ENCODE measurements at places on chromosomes 5 and 9.

DNA sequence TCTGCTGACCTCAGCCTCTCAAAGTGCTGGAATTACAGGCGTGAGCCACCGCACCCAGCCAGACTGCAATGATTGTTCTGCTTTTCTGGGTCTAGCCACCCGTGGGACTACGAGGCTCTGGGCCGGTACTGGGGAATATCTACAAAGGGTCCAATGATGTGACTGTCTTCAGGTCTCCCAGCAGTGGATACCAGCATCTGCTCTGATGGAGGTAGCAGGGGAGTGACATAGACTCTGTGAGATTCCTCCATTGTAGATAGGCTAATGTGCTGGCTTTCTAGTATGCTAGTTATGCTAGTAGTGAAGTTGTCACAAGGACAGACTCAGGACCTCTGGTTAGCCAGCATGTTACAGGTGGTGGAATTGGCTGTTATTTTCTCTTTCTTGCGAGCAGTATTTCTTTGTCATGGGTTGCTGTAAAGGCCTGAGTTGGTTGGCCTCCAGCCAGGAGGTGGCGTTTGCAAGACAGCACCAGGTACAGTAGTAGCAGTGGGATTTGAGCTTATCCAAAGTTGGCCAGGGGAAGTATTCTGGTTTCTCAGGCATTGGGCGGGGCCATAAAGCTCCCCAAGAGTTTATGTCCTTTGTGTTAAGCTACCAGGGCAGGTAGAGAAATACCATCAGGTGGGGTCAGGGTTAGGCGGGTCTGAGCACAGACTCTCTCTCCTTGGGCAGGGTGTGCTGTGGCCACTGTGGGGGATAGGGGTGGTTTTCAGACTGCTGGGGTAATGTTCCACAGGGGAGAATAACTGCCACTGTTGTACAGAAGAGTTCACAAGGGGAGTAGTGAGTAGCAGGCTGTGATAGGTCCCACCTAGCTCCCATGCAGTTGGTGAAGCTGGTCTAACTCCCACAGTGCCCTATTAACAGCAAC, 105.2 kb downstream of the SGCD start:
- DNase-seq = no peak

DNA sequence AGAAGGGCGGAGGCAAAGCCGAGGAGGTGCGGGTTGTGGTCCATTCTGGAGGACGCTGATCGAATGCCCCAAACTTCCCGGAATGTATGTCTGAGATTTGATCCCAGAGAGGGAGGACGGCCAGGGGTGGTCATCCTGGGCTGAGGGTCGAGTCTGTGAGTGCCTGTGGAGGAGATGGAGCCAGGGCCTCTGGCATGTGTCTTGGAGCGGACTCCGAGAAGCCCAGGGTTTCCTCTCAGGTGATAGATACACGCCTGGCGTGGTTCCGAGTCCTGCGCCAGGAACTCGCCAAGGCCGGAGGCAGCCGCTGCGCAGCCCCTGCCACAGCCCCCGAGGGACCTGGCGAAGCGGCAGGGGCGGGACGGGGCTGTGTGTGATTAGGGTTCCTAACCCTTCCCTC, 363 bp downstream of the ZNF454 start:
- DNase-seq = peak; percentile 6

DNA sequence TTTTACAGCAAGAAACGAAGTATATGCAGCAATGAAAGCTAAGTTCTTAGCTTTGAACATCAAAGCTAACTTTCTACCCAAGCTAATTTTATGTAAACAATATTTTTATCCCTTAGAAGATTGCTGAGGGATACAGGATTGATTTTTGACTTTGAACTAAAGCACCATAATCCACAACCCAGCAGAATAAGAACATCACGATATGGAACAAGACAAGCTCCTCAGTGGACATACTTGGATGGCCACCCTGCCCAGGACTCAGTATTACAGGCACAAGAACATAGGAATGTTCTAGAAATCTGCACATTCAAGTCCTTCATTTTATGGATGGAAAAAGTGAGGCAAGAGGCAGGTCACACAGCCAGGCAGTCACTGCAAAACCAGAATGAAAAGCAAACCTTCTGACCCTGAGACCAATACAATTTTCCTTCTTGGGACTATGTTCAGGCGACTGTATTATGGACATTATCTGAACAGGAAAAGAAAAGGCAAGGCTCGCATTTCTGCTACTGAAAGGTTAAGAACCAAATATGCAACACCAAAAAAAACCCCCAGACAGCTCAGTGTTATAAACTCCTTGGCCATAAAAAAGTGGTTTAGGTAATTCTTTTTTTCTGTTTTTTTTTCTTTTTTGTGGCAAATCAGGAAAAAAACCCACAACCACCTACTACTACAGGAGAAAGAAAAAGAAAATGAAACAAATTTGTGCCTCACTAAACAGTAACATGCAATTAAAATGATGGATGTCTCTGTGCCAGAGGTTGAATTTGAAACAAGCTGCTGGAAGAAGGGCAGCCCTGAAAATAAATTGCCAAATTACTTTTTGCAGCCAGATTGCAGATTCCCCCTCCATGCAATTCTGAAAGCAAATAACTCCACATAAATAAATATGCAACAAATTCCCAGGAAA, 25.4 kb downstream of the EPB41L4B start:
- DNase-seq = no peak

DNA sequence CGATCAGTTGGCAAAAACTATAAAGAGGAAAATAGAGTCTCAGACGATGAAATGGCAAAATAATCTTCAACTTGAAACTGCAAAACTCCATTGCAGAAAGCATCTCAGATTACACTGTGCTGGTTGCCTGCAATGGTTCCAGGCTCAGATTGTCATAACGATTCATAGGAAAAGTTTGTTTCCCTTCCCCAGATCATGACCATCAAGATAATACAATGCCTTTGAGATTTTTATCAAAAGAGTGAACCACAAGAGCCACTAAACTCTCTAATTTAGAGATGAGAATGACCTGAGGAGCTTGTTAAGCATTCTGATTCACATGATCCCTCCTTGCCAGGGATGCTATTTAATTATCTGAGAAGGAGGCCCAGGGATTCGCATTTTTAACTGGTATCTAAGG, 52.6 kb upstream of the ITGA1 start:
- no peak for DNase-seq

- no peak for DNase-seq
These were observed 49.5 kb upstream of the MAP1B start for GRCh38 chr5:72057816-72058215.

GRCh38 chr9:132164604-132165362, 2.9 kb downstream of the NTNG2 start:
- no peak for DNase-seq

GRCh38 chr5:113450462-113450861, 15.7 kb upstream of the TSSK1B start:
- DNase-seq = peak; percentile 5

DNA sequence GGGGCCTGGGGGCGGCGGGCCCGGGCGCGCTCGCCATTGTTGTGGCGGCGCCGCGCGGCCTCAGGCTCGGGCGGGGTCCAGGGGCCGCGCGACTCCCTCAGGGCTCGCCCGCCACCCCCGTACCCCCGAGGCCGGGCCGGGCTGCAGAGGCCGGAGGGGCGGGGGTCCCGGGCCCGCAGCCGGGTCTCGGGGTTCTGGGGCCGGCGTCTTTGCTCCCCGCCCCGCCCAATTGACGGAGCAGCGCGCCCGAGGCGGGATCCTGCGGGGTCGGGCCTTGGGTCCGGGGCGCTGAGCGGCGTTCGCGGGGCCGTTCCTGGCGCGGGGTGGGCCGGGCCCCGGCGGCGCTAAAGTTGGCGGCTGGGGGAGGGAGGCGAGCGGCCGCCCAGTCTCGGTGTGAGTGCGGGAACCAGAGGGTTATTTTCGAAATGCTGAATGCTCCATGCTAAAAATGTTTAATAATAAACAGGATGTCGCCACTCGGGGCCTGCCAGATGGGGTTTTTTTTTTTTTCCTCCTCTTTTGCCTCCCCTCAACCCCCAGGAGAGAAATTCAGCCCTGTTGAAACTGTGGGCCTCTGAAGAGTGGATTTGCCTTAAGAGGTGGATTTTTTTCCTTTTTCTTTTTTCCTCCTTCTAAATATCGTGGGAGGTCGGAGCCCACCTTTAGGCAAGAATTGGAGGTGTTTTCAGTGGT, 724 bp downstream of the PRRC2B start:
- no peak for DNase-seq

Data from fibroblast of skin of scalp (primary cell).